Left hindlimb (tissue), 1 donor: ENCODE measurements at places on chromosomes 4 and X.

- DNase-seq = no peak
These were observed 224.8 kb downstream of the CFAP299 start for GRCh38 chr4:80560337-80560736.

DNA sequence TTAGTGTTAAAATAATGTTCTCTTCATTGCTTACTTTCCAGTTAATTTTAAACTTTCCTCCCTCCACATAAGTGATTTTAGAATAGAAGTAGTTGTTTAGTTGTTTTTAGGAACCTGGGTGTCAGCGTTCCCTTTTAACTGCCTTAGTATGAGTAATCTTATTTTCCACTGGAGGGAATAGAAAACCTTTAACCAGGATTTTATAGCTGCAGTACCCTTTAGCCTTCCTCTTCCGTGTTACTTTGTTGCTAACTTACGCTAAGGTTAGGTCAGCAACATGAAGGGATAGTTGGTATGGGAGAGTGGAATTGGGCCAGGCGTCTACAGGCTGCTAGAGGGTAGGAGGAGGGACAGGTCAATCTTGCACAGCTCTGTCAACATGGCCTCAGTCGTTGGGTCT lies 31.5 kb downstream of the SMS start:
- no peak for DNase-seq

- DNase-seq = peak; percentile 43
These were observed 49.7 kb downstream of the RASL11B start for GRCh38 chr4:52911684-52912294.

DNA sequence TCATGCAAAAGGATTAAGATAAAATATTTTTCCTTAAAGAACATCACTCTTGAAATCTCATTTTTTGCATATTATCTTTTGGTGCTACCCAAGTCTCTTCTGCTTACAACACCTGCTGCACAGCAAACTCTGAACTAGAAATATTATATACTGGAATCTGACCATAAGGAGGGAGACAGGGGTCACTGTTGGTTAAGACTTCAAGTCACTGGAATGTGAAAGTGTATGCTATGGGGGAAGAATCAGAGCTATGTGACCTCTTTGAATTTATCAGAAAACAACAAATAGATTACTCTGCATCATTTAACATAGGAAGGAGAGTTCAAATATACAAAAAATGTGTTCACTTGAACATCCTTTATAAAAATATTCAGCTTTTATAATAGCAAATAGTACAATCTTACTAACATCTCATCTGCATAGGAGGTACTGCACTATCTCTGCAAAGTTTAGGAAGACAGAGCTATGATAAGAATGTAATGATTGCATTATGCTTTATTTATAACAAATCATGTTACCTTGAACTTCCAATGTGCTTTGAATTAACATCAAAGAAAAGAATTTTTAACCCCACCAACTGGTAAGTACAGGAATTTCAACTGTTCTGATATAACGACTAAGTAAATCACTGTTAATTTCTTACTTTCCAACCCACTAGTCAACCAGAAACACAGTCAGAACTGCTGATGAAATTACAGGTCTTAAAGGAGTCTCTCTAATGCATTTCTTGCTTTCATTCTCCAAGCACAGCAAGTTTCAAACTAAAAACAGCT lies 69.8 kb downstream of the ZNF827 start:
- no peak for DNase-seq

- DNase-seq = no peak
These were observed 71.6 kb downstream of the FAM53A start for GRCh38 chr4:1612278-1613098.

DNA sequence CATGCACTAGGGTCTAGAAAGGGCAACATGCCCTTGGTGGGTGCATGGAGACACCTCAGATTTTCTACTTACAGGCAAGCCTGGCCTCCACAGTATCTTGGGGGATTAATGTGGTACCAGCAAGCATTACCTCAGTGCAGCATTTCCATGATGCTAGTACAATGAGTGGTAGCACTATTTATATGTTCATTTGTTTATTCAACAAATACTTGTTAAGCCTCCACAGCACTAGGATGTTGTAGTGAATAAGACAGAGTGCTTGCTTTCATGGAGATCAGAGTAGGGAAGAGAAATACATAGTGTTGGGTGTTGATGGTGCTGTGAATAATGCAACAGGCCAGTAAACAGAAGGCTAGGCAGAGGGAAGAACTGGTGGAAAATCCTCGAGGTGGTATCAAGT lies 133.4 kb downstream of the KLHL8 start:
- DNase-seq = no peak

- DNase-seq = no peak
These were observed 73.8 kb upstream of the PHOX2B start for GRCh38 chr4:41822325-41822724.

- no peak for DNase-seq
These were observed 124.5 kb downstream of the PDLIM5 start for GRCh38 chr4:94576210-94576609.

DNA sequence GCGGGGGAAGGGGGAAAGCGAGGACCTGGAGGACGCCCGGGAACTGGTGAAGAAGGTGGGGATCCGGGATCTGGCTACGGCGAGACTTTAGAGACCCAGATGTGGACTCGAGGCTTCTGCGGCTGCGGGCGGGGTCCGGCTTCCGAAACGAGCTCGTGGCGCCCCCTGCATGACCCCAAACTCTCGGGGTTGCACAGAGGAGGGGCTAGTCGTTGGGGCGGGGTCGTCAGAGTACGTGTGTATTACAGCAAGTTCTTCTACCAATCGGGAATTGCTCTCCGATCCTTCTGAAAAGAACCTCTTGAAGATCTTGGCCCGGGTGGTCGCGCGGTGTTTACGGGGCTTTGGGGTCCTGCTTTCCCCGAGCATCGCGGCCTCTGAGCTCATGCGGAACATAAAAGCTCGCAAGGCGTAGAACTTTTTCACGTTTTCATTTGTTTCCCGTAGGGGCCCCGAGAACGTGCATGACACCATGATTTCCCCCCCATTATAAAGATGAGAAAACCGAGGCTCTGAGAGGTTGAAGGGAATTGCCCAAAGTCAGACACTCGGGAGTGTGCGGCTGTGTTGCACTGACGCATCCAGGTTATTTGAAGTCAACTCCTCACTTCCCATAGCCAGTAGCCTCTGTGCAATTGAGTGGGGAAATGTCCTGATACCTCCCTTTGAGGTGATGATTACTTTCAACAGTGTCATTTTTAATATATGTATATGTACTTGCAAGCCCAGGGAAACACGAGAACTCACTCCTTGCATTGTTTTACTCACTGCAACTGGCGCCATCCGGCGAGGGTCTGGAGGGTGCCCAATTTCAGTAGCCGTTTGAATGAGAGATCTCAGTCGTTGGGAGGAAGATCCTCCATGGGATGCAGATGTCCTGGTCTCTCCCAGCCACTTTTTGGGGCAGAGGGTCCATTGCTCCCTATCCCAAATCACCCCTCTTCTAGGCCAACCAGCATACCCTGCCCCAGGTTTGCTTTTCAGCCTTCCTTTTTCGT lies at the start of gene BEND4:
TSS of gene BEND4 (minus strand) at position 149 of the 998 bp plus-strand sequence. CDS start 512 bp downstream, outside the sequence.
- DNase-seq = peak; percentile 37

GRCh38 chr4:32775049-32775448 lies 2054.9 kb downstream of the PCDH7 start:
- no peak for DNase-seq

- no peak for DNase-seq
These were observed 9.2 kb downstream of the SPIN3 start for GRCh38 chrX:56986138-56986537.

GRCh38 chr4:83852085-83852451 lies 316.2 kb downstream of the GPAT3 start:
- DNase-seq = no peak

DNA sequence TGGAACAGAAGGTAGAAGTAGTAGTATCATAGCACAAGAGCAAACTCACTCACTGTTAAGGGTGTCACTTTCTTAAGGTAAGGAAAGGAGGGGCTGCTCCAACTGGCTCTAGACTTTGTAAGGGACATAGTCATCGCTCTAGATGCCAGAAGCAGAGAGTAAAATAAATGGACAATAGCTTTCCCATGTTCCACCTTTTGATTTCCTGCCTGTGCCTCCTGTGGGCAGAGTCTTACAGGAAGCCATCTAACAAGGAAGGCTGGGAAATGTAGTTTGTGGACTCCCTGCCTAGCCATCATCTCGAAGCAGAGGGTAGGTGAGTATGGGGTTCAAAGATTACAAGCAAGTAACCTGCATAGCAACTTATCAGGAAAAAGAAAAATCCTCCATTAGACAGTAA lies 1.7 kb upstream of the METTL14 start:
- no peak for DNase-seq

- no peak for DNase-seq
These were observed 162.2 kb downstream of the KLHL4 start for GRCh38 chrX:87679849-87680248.

GRCh38 chr4:142155347-142155746 lies 519.0 kb downstream of the IL15 start:
- DNase-seq = no peak

- DNase-seq = no peak
These were observed 230.8 kb downstream of the CFAP299 start for GRCh38 chr4:80566203-80566872.

DNA sequence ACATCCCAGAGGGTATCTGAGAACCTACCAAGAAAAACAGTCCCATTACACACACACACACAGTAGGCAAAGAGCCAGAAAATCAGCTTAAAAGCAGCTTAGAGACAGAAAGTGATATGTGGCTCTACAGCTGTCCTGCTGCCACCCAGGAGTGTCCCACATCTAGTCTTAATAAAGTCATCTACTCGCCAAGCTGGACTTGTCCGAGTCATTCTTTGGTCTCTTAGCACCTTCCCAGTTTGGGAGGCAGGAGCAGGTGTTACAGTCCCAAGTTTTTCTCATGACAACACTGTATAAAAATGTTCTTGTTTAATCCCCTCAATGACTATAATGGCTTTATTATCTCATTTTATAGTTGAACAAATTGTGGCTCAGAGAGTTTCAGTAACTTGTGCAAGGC lies 252.5 kb upstream of the CASK start:
- no peak for DNase-seq

- DNase-seq = peak; percentile 81
These were observed 8.7 kb upstream of the TIMP1 start for GRCh38 chrX:47573341-47574075.

GRCh38 chr4:98377559-98377958 lies 116.4 kb downstream of the RAP1GDS1 start:
- no peak for DNase-seq

GRCh38 chr4:4338210-4339001 lies 48.4 kb downstream of the ZBTB49 start:
- no peak for DNase-seq

- DNase-seq = no peak
These were observed 47.3 kb upstream of the STK26 start for GRCh38 chrX:131975851-131976250.

DNA sequence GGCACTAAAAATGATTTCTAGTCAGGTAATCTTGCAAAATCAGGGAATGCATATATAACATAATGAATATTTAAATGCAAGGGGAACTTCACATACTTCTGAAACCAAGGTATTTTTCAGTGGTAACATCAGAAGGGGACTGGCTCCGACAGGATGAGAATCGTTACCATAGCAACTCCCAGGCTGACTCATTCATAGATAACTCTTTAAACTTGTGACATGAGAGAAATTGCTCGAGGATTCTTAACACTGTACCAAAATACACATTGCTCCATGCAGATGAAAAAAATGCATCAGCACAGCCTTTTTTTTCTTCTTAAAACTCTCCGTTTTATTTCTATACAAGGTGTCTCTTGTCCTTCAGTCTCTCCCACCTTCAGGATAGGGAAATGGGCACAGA lies 114.3 kb downstream of the GABRB1 start:
- DNase-seq = no peak

DNA sequence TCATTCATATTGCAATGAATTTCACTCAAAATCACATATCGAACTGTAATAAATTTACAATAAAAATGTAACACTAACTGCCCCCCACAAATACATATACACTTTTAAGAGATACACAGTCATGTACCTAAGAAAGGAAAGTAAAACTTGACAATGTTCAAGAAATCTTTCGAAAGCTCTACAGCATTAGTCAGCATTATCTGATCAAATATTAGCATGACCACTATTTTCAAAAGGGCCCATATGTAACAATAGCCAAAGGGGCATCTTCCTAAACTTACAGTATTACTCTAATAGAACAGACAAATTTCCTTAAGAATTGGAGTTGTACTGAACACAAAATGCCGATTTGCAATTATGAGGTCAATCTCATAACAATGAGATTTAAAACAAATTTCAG lies 51.8 kb downstream of the STX18 start:
- DNase-seq = no peak

- no peak for DNase-seq
These were observed 325.6 kb downstream of the ARHGAP10 start for GRCh38 chr4:148057516-148057915.

DNA sequence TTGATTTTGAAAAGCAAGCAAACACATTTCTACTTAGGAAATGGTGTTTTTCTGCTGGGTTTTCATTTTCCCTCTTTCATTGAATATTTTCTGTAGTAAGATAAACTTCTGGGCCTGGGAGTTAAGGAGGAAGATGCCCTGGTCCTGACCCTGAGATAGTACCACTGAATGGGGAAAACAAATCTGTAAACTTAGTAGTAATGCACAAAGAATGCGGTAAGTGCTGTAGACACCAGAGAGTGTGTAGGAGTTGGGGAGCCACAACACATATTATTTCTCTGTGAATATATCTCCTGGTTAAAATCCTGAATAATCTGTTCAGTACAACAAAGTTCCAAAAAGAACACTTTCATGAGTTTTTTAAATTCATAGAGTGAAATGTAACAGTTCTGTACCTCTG lies 178.3 kb downstream of the MAPK10 start:
- no peak for DNase-seq

DNA sequence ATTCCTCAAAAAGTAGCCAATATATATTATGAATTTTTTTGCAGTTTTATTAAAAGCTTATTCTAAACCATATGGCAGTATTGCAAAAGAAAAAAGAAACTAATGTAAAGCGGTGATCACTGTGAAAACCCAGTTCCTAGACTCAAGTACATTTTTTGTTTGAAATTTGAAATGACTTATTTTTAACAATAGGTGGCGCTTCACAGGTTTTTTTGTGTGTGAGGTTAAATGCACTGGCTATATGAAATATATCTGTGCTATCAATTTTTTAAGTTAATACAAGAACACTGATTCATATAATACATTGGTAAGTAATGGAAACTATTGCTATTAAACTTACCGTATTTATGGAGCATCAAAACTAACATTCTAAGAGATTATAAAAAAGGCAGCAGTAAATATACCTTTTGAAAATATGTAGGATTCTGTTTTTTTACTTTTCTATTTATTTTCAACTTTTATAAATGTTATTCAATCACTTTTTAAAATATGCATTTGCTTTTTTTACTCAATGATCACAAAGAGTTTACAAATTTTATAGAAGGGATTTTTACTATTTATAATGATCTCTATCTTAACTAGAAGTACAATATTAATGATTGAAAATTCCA lies 5.6 kb upstream of the SPRY1 start:
- no peak for DNase-seq

- no peak for DNase-seq
These were observed 7.2 kb downstream of the MYOZ2 start for GRCh38 chr4:119142833-119143232.
